ENCODE measurements at places on chromosomes 12 and 14. TPM values are rescaled to one million over a fixed set of nuclear protein-coding genes. Genes with fewer than 3 reads are reported as not detected.
A peak's percentile ranks its signal among the peaks of the same experiment; 100 is the strongest.

- no peaks in the 10 kb centered on the region for H3K36me3 ChIP-seq
- H3K4me1 ChIP-seq = peaks cover 17% of the 10 kb centered on the region
- no peak overlapping the region for H3K4me3 ChIP-seq
- H3K27me3 ChIP-seq = no peaks in the 10 kb centered on the region
Measured at GRCh38 chr12:55929306-55929791, 1.6 kb upstream of the DGKA start.

- H3K4me1 ChIP-seq = no peaks in the 10 kb centered on the region
- H3K4me3 ChIP-seq = no peak overlapping the region
- DNase-seq = no peak
- H3K36me3 ChIP-seq = no peaks in the 10 kb centered on the region
- H3K27ac ChIP-seq = no peak overlapping the region
- no peaks in the 10 kb centered on the region for H3K27me3 ChIP-seq
Measured at GRCh38 chr14:54591461-54591860, 24.5 kb downstream of the SAMD4A start.

DNA sequence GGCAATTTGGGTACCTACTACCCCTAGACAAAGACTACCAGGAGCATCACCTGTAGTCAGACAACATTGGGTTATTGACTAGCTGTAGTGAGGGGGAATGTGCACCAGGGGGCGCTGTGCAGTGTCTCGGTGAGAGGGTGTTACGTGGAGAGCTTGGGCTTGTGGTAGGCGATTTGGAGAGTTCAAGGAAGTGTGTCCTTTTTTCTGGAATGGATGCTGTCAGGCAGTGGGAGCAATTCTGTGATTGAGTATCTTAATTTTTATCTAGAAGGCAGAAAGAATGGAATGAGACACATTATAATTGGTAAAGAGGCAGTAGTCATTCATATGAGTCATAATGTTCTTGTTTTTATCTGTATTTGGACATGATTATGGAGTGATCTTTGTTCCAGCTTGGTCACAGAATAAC lies 187.7 kb downstream of the GALC start:
- H3K27ac ChIP-seq = no peak overlapping the region
- H3K4me3 ChIP-seq = no peak overlapping the region
- H3K36me3 ChIP-seq = no peaks in the 10 kb centered on the region
- no peaks in the 10 kb centered on the region for H3K4me1 ChIP-seq

DNA sequence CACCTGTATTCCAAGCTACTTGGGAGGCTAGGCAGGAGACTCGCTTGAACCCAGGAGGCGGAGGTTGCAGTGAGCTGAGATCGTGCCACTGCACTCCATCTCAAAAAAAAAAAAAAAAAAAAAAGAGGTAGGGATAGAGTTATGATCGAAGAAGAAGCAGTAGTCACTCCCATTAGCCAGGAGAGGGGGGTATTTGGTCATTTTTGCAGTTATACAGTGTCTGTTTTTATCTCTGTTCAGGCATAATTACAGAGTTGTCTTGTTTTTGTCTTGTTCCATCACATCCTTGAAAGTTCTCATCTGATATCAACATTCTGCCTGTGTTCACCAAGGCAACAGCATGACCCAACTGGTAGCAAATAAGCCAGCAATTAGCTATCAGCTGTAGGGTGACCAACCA lies 98.5 kb upstream of the TMPO start:
- H3K27ac ChIP-seq = no peak overlapping the region
- no peaks in the 10 kb centered on the region for H3K27me3 ChIP-seq
- no peak overlapping the region for H3K4me3 ChIP-seq
- no peak for DNase-seq

DNA sequence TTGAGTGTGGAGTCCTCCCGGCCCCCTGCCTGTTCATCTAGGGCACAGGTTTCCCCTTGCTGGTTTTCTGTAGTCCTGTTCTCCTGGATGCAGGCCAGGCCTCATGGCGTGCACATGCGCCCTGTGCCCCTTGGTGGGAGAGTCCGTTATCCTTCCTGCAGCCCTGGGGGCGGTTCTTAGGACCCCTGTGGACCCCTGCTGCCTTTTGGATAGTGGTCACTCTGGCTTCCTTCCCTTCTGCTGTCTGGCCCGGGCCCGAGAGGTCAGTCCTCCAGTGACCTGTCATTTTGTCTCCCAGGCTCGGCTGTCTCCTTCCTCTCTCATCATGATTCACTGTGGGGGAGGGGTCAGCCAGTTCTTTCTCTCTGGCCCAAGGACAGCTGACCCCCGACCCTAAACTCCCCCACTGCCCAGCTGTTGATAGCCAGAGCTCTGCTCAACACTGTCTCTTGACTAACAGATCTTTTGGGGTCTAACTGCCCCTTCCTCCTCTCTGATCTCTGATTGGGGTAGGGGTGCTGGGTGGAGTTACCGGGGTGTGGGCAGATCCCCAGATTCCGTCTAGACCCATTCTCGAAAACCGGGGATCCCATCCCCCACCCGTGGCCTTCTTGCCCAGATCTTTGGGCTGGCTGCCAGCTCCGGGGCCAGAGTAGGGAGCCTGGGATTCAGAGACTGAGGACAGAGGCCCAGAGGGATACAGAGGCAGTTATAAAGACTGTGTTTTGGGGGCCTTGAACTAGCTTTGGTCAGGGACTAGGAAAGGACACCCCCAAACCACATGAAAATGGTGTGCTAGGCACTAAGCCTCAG lies 7.0 kb downstream of the CCND2 start:
- H3K27ac ChIP-seq = peak overlapping the region; percentile 20
- no peaks in the 10 kb centered on the region for H3K27me3 ChIP-seq
- no peak for DNase-seq
- no peak overlapping the region for H3K4me3 ChIP-seq

DNA sequence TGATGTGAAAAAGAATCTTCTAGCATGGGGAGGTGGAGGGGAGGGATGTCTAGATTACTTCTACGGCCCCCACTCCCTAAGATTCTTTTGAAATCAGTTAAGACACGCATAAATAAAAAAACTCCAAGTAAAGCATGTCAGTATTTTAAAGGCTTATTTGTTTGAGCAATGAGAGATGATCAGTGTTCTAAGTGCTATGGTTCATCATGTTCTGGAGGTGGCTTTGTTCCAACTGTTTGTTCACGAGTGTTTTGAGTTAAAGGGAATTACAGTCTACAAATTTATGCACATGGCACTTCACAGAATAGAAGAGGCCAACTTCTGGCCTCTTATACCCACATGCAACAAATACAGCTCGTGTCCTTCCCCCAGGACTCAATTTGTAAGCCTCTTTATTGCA lies 394.9 kb downstream of the RAD51B start:
- no peaks in the 10 kb centered on the region for H3K36me3 ChIP-seq
- peaks cover 27% of the 10 kb centered on the region for H3K4me1 ChIP-seq
- DNase-seq = peak; percentile 38
- H3K27me3 ChIP-seq = no peaks in the 10 kb centered on the region

DNA sequence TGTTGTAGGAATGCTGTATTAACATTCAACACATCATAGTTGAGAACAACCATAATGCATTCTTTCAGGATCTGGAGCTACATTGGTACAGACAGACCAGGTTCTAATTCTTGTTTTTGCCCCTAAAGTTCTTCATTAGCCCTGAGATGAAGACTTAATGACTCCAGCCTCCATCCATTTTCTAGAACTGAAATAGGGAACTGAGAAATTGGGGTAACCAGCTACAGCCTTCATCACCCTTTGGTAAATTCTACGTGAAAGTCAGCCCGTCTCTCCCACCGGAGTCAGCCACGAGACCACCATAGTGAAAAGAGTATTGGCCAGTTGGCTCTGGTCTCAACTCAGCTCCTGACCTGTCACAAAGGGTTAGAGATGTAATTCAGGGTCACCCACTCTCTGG lies 164.0 kb downstream of the NUAK1 start:
- no peaks in the 10 kb centered on the region for H3K4me1 ChIP-seq
- H3K4me3 ChIP-seq = no peak overlapping the region
- H3K36me3 ChIP-seq = no peaks in the 10 kb centered on the region
- H3K27me3 ChIP-seq = no peaks in the 10 kb centered on the region
- no peak for DNase-seq
- H3K27ac ChIP-seq = no peak overlapping the region

DNA sequence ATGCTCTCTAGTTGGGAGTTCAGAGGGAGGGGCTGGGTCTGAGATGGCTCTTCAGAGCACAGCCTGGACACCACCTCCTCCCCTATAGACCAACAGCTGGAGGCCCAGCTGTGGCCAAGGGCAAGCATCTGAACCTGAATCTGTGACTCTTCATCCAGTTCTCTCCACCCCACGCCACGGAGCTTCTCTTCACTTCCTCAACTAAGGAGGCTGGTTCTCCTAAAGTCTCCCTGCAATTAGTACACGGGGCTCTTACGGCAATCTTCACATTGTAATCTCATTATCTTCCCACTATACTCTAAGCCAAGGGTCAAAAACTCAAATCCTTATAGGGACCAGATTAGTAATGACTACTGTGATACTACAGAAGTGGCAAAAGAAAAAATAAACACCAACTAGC lies 9.8 kb downstream of the NRDE2 start:
- H3K27me3 ChIP-seq = no peaks in the 10 kb centered on the region
- H3K36me3 ChIP-seq = no peaks in the 10 kb centered on the region
- no peak overlapping the region for H3K27ac ChIP-seq
- no peak for DNase-seq
- H3K4me1 ChIP-seq = no peaks in the 10 kb centered on the region
- H3K4me3 ChIP-seq = no peak overlapping the region

GRCh38 chr14:102580550-102581110 lies 11.8 kb upstream of the RCOR1 start:
- DNase-seq = no peak
- no peaks in the 10 kb centered on the region for H3K27me3 ChIP-seq
- H3K36me3 ChIP-seq = no peaks in the 10 kb centered on the region
- no peak overlapping the region for H3K4me3 ChIP-seq

GRCh38 chr14:53237488-53237887 lies 84.4 kb upstream of the DDHD1 start:
- no peaks in the 10 kb centered on the region for H3K27me3 ChIP-seq
- H3K36me3 ChIP-seq = no peaks in the 10 kb centered on the region
- H3K4me3 ChIP-seq = no peak overlapping the region
- peaks cover 15% of the 10 kb centered on the region for H3K4me1 ChIP-seq
- peak overlapping the region; percentile 43 for H3K27ac ChIP-seq

- no peaks in the 10 kb centered on the region for H3K36me3 ChIP-seq
- H3K27ac ChIP-seq = no peak overlapping the region
- H3K27me3 ChIP-seq = no peaks in the 10 kb centered on the region
- H3K4me1 ChIP-seq = peaks cover 19% of the 10 kb centered on the region
- peak; percentile 84 for DNase-seq
Measured at GRCh38 chr12:95623554-95624170, 72.4 kb upstream of the USP44 start.

GRCh38 chr14:50030036-50030435 lies 86.3 kb downstream of the VCPKMT start:
- no peaks in the 10 kb centered on the region for H3K27me3 ChIP-seq
- H3K36me3 ChIP-seq = no peaks in the 10 kb centered on the region

DNA sequence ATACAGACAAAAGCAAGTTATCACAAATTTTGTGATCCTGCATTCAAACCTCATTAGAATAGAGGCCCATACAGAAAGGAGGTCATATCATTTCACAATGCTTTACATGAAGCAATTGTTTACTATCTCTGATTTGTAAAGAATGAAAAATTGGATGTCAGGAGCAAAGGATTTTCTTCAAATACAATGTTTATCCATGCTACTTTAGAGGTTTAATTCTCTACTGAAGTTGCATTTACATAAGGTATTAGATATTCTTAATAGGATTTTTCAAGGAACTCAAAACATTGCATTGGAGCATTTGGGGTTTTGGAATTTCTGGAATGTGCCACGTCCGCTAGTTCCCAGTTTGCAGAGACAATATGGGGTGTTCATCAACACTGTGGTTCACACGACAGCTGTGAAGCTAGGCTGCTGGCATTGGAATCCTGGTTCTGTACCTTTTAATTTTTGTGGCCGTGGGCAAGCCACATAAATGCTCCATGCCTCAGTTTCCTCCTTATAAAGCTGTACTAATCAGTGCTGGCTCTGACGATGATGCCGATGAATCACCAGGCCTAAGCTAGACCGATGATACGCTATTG lies 174.8 kb downstream of the APAF1 start:
- no peaks in the 10 kb centered on the region for H3K4me1 ChIP-seq
- no peak overlapping the region for H3K4me3 ChIP-seq
- DNase-seq = no peak

Gene CHGA
- total RNA-seq = 191 TPM
